Large intestine (tissue), 12 donors: ENCODE measurements at places on chromosomes 2 and 18.
A peak's percentile ranks its signal among the peaks of the same experiment; 100 is the strongest.

- H3K36me3 ChIP-seq: no peaks in the 10 kb centered on the region
- no peaks in the 10 kb centered on the region for H3K4me1 ChIP-seq
- H3K4me3 ChIP-seq: no peak overlapping the region
- H3K27me3 ChIP-seq: no peaks in the 10 kb centered on the region
- no peak for DNase-seq
Observed at GRCh38 chr2:149972066-149972465, 384.5 kb upstream of the MMADHC start.

- DNase-seq: no peak
- H3K27ac ChIP-seq: no peak overlapping the region
- H3K4me3 ChIP-seq: no peak overlapping the region
- peaks cover 4% of the 10 kb centered on the region for H3K36me3 ChIP-seq
Observed at GRCh38 chr2:121617042-121617599, 32.1 kb downstream of the CLASP1 start.

DNA sequence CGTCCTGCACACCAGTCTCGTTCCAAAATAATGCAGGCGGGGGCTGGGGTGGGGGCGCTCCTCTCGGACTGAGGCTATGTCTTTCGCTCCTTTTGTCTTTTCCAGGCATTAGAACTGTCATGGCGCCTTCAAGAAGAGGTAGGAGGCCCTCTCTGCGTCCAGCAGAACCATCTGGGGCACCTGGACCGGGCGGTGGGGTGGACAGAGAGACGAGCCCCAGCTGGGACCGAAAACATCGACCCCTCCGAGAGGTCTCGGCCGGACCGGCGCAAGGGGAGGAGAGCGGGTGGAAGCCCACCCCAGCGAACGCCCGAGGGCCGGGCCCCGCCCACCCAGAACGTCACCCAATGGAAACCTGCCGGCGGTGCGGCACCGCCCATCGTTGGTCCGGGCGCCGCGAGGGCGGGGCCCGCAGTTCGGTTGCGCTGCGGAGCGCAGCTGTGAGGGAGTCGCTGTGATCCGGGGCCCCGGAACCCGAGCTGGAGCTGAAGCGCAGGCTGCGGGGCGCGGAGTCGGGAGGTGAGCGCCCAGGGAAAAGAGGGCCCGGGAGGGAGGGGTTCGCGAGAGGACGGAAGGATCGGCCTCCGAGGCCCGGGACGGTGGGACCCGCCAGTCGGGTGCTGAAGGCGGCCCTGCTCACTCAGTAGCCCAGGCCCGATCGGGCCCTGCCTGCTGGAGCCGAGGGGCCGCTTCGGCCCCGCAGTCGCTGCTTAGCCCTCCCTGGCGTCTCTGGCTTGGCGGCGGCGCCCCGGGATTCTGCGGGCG lies at the start of gene NRBP1:
TSS of gene NRBP1 (plus strand) at position 419 of the 765 bp plus-strand sequence. CDS start 4,643 bp downstream, outside the sequence.
- no peaks in the 10 kb centered on the region for H3K27me3 ChIP-seq
- H3K4me3 ChIP-seq: peak within 1 kb of the TSS; percentile 90
- H3K36me3 ChIP-seq: peaks cover 5% of the 10 kb centered on the region
- DNase-seq: peak; percentile 96
- peak within 1 kb of the TSS; percentile 99 for H3K27ac ChIP-seq

DNA sequence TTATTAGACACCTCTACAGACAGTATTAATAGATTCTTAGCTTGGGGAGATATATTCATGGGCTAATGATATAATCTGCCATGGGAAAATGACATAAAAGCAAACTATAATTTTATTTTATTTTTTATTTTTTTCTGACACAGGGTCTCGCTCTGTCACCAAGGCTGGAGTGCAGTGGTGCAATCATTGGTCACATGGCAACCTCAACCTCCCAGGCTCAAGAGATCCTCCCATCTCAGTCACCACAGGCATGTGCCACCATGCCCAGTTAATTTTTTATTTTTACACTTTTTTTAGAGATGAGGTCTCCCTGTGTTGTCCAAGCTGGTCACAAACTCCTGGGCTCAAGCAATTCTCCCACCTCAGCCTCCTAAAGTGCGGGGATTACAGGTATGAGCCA lies 39.3 kb downstream of the RTN4 start:
- peak overlapping the region; percentile 95 for H3K27ac ChIP-seq
- H3K4me1 ChIP-seq: peaks cover 33% of the 10 kb centered on the region
- peak; percentile 61 for DNase-seq
- H3K4me3 ChIP-seq: no peak overlapping the region
- no peaks in the 10 kb centered on the region for H3K27me3 ChIP-seq
- no peaks in the 10 kb centered on the region for H3K36me3 ChIP-seq

DNA sequence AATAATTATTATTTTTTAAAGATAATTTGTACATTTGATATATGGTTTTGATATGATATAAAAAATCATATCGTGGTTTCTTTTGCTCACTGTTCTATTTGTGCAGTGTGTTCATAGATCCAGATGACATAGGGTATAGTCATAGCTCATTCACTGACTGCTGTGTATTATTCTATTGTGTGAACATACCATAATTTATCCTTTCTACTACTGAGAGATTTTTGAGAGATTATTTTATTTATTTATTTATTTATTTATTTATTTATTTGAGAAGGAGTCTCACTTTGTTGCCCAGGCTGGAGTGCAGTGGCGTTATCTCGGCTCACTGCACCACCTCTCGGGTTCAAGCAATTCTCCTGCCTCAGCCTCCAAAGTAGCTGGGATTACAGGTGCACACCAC lies 39.0 kb downstream of the FER1L5 start:
- H3K27me3 ChIP-seq: no peaks in the 10 kb centered on the region
- H3K36me3 ChIP-seq: no peaks in the 10 kb centered on the region
- DNase-seq: no peak
- H3K27ac ChIP-seq: no peak overlapping the region

DNA sequence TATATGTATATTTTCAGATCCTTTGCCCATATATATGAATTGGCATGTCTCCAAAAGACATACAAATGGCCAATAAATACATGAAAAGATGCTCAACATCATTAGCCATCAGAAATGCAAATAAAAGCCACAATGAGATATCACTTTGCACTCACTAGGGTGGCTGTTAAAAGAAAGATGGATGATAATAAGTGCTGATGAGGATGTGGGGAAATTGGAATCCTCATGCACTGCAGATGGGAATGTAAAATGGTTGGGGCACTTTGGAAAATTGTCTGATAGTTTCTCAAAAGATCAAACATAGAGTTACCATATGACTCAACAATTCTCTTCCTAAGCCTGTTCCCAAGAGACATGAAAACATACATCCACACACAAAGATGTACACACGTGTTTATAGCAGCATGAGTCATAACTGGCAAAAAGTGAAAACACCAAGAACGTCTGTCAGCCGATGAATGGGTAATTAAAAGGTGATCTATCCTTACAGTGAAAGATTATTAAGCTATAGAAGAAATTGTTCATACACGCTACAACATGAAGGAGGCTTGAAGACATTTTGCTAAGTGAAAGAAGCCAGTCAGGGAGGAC lies 19.7 kb downstream of the NGEF start:
- peaks cover 4% of the 10 kb centered on the region for H3K4me1 ChIP-seq
- no peaks in the 10 kb centered on the region for H3K27me3 ChIP-seq
- H3K4me3 ChIP-seq: no peak overlapping the region
- H3K36me3 ChIP-seq: no peaks in the 10 kb centered on the region
- H3K27ac ChIP-seq: no peak overlapping the region

- no peak for DNase-seq
- H3K4me1 ChIP-seq: no peaks in the 10 kb centered on the region
- H3K4me3 ChIP-seq: no peak overlapping the region
- no peaks in the 10 kb centered on the region for H3K27me3 ChIP-seq
- H3K36me3 ChIP-seq: no peaks in the 10 kb centered on the region
- H3K27ac ChIP-seq: no peak overlapping the region
Observed at GRCh38 chr2:37421686-37422085, 77.3 kb downstream of the QPCT start.

GRCh38 chr18:48077291-48077690 lies 146.8 kb upstream of the SMAD2 start:
- H3K36me3 ChIP-seq: no peaks in the 10 kb centered on the region
- no peaks in the 10 kb centered on the region for H3K4me1 ChIP-seq
- no peak overlapping the region for H3K4me3 ChIP-seq
- DNase-seq: no peak
- no peaks in the 10 kb centered on the region for H3K27me3 ChIP-seq
